ENCODE measurements at places on chromosomes 11 and 22.
A peak's percentile ranks its signal among the peaks of the same experiment; 100 is the strongest.

DNA sequence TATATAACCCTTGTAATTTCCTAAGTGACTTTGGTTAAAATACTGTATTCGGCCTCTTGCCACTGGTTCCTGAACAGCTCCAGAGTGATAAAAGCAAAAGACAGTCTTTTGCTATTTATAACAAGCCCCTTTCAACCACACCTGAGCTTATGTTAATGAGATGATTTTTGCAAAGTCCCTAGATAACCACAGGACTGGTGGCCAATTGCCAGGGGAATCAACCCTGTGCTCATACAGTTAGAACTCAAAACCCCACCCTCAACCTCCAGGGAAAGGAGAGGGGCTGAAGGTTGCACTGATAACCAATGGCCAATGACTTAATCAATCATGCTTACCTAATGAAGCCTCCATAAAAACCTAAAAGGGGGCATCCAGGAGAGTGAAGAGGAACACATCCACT is 77.9 kb downstream of the SIK3 start:
- no peak for DNase-seq

- DNase-seq: no peak
Measured at GRCh38 chr11:2997406-2997805, 5.3 kb upstream of the NAP1L4 start.

- DNase-seq: no peak
Measured at GRCh38 chr11:1651411-1651980, 21.9 kb downstream of the KRTAP5-5 start.

DNA sequence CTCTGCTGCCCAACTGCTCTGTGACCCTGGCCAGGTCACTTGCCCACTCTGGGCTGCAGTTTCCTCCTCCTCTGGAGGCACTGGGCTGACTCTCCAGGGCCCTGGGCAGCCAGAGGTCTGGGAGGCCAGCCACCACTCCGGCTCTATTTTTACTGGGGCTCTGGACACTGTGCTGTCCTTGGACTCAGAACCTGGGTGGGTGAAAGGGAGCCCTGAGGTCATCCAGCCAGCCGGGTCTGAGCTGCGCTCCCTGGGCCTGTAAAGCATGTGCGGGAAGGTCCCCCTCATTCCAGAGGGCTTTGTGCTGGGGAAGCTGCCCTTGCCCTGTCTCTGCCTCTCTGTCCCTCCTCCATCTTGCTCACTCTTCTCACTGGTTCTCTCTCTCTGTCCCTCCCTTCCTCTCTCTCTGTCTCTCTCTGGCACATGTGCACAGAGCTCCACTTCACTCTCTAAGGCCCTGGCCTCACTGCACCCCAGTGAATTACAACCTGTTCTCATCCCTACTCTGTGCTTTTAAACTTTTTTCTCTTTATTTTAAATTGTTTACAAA is 24.6 kb downstream of the MB start:
- no peak for DNase-seq

GRCh38 chr11:14015711-14016110 is 53.2 kb downstream of the SPON1 start:
- DNase-seq: no peak

- no peak for DNase-seq
Measured at GRCh38 chr22:24216541-24217209, 28.2 kb downstream of the GGT5 start.

- no peak for DNase-seq
Measured at GRCh38 chr11:101686514-101686913, 102.7 kb upstream of the TRPC6 start.

DNA sequence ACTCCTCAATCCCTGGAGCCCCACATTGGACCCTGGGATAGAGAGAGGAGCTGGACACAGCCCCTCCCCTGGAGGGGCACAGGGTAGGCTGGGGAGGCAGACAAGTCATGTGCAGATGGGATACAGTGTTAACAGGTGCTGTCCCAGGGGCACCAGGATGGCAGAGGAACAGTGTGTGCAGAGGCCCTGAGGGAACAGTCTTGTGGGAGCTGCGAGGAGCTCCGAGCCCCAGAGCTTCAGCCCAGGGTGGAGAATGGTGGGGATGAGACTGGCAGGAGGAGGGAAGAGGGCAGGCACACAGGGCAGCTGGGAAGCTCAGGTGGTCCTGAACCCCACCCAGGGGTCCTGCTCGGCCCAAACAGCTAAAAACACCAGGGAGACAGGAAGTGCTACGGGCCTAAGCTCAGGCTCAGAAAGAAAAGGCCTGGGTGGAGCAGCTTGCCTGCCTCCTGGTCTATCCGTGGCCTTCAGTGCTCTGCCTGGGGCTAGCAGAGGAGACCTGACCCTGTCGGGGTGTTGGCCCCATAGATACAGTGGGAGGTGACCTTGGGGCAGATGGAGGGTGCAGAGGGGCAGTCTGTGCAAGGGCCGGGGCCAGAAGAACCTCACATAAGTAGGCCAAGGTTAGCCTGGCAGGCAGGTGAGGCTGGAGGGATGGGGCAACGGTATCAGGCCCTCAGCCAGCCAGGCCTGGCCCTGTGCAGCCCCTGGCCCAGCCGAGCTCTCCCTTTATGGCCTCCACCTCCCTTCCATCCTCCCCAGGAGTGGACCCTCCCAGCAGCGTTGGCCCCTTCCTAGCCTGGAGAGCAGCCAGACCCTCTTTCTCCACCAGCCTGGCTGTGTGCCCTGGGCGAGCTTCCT is 15.4 kb downstream of the CAPN5 start:
- no peak for DNase-seq

DNA sequence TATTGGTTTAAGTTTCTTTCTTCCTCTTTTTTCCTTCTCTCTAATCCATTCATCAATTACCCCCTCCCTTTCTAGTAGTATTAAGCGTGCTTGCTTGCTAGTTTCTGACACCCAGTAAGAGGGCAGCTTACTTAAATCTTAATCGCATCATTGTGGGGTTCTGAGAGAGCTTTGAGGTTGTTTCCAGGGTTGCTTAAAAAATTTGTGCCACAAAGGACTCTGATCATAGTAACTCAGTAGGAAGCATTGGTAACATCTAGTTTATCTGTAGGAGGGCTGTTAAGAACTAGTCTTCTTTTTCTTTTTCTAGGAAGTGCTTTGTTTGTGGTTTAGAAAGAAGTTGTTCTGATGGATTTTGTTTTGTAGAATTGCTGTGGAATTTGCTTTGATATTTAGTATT is 45.3 kb downstream of the TMEM135 start:
- no peak for DNase-seq

- DNase-seq: no peak
Measured at GRCh38 chr22:37751449-37752188, 54.8 kb downstream of the TRIOBP start.

DNA sequence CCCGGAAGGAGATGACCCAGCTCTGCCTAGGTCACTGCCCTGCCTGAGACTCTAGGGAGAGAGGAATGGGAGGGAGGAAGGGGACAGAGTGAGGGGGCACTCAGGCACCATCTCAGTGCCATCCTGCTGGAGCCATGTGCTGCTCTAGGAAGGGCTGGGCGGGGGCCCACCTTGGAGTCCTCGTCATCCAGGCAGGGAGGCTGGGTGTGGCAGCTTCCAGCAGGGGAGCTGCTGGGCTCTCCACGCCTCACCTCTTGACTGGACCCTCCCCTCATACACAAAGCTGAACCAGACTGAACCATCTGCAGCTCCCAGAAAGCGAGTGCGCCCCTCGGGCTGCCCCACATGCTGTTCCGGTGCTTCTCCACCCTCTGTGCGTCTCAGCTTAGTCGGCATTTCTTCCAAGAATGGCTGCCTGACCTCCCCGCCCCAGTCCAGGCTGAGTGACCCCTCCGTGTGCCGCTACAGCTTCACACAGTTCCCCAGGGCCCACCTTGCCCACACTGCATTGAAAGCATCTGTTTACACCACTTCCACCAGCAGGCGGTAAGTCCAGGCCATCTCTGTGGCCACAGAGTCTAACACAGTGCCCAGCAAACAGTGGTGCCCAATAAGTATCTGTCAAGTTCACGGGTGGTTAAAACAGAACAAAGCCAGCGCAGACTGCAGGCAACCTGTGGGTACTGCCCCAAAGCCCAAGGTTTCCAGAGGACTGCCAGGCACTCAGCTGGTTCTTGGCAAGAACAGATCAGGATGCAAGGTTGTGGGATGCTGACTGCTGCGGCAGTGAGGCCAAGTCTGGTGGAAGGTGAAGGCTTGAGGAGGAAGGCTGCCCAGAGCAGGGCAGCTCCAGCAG is 9.4 kb upstream of the TRIM29 start:
- DNase-seq: no peak

DNA sequence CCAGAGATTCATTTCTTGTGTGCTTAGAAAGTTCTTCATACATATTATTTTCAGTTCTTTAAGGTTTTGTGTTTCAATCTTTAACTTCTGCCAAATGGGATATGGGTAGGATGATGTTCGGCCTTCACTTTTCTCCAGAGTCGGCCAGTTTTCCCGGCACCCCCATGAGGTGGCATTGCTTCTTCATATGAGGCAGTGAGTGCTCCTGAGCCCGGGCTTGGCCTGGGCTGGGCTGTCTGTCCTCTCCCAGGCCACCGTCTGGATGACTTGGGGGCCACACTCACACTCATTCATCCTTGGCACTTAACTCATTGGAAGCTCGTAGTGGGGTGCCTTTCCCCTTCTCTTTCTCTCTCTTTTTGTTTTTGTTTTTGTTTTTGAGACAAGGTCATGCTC is 23.8 kb downstream of the FADS2 start:
- DNase-seq: no peak

GRCh38 chr22:39995393-39996252 is 869 bp downstream of the FAM83F start:
- DNase-seq: no peak

DNA sequence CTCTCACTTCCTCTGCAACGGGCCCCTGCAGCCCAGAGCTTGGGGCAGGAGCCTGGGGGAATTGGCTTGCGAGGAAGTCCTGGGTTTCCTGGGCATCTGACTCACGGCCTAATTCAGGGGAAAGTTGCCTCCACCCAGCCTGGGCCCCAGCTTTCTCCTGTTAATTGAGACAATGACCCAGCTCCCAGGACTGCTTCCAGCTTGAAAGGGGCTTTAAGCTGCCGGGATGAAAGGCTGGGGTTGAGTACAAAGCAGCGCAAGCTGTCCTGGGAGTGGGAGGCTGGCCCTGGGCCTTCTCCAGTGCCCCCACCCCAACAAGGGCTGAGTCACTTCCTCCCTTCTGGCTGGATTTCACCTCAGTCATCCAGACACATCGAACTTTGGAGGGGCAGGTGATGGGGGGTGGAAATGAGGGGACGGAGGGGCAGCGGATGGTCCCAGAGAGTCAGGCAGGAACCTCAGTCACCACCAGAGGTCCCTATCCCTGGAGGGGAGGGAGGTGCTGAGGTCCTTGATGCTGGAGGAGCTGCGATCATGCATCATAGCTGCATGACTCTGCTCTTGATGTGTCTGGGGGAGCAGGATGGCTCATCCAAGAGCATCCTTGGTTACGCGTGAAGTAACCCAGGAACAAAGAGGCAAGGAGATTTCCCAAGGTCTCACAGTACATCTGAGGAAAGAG is 30.1 kb upstream of the OAF start:
- DNase-seq: no peak

DNA sequence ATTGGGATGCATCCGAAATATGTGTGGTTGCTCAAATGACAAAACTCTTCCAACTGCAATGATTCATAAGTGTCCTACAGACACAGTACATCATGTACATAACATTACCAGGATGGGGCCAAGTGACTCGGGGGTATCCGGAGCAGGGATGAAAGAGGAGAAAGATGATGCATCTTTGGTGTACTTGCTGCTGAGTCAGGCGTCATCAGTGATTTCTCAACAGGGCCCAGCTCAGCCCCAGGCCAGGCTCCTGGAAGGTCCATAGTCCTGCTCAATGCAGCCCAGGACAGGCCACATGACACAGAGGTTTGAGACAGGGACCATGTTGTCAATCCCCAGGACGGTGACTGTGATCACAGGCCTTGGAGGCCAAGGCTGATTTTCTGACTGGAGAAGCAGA is 59.3 kb downstream of the GGTLC2 start:
- DNase-seq: no peak

DNA sequence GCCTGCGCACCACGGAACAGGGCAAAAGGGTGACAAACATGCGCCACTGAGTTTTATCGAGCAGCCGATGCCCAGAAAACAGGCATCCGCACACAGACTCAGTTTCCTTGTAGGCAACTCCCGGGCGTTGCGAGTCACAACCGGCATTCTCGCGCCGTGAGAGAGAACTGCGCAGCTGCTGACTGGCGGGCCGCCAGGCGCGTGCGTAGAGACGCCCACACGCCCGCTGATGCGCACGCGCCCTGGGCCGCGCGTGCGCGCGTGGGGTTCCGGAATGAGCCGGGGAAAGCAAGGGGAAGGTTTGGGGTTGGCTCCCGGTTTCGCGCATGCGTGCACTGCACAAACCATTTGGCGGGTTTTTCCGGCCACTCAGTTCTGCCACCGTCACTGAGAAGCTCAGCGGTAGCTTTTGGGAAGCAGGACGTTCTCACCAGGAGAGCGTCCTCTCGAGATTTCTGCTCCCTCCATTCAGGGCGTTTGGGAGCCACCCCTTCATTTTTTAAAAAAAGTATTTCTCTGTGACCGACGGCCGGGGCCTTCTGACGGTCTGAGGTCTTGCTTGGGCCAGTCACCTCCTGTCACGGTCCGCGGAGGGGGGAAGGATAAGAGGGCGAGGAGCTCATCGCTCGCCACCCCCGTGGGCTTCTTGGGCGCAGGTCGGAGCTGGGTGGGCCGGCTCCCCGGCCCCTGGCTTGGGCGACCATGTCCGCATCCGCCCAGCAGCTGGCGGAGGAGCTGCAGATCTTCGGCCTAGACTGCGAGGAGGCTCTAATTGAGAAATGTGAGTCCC is at the start of gene POLA2:
Gene POLA2 (plus strand): TSS at position 372 of the 790 bp plus-strand sequence. CDS start 331 bp downstream, at position 703.
- peak; percentile 99 for DNase-seq

DNA sequence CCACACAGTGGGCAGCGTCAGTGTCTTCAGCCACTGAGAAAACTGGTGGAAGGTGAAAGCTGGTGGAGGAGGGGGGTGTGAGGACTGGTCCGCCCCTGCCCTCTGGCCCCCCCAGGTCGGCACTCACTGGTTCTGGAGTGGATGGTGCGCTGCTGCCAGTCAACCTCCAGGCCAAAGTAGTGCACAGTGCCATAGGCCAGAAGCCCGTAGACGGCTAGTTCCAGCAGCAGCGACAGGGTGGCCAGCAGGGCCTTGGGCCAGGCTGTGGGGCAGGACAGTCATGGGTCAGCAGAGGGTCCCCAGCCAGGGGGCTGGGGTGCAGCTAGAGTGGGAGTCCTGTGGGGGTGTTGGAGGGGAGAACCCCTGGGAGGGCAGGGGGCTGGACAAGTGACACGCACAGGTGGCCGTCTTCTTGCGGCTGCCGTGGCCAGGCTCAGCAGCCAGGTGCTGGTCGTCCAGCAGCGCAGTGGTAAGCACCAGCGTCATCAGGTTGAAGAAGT is 2.2 kb downstream of the LMF2 start:
- no peak for DNase-seq

GRCh38 chr11:111512296-111513239 is at the start of gene BTG4:
TSS of gene BTG4 (minus strand) at chr11:111512386. CDS start at chr11:111498776, 13,610 bp downstream.
- DNase-seq: no peak

DNA sequence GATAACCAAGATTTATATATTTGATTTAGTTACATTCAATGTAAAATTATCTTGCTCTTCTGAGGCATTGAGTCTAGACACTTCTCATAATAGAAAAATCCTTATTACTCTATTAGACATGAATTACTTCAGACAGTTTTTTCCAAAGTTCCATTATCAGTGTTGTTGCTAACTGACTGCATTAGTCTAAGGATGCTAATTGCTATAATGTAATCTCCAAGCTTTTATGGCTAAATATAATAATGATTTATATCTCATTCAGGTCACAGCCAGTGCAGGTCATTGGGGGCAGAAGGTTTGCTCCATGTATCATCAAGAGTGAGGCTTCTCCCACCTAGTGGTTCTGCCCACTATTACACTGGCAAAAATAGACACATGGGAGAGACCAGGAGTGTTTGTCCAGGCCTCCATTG is 377.2 kb upstream of the DDI1 start:
- no peak for DNase-seq
